A673 (cell line): ENCODE measurements at places on chromosomes 6 and 20.
A peak's percentile ranks its signal among the peaks of the same experiment; 100 is the strongest.

DNA sequence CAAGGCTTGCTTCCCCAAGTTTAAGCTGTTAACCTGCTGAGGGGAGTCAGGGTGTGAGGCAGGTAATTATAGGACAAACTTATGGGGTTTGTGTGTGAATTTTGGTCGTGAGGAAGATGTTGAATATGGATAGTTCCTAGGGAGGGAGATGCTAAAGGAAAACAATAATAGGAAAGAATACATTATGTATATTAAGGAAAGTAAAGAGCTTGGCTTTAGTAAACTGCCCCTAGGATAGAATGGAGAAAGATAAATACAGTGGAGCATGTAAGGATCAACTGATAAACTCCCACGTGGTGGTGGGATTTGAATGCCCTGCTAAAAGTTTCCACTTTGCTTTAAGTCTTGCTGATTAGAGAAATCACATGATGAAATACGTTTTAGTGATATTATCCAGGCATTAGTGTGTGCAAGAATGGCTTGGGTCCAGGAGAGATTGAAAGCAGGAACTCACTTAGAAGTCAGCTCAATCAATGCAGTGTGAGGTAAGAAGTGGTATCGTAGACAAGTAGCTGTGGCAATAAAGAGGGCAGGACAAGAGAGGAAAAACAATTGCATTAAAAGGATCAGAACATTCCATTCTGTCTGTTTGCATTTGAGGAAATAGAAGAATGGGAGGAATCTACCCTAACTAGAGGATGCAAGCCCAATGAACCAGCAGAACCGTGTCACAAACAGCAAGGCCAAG, 52.5 kb downstream of the RPS12 start:
- DNase-seq: no peak

DNA sequence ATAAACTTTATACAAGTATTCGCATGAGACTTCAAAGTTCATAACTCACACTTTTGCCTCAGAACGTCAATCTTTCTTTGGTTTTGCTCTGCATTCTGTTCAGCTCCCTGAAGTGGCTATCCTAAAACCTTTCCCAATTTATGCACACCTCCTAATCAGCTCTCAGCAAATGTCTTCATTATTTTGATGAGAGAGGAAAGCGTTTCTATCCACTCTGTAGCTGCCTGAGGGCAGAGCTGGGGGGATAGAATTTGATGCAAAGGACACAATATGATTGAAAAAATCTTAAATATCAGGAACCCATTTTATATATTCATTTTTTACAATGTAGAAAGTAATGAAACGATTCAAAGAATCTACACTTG, 66.8 kb downstream of the MOXD1 start:
- DNase-seq: no peak

DNA sequence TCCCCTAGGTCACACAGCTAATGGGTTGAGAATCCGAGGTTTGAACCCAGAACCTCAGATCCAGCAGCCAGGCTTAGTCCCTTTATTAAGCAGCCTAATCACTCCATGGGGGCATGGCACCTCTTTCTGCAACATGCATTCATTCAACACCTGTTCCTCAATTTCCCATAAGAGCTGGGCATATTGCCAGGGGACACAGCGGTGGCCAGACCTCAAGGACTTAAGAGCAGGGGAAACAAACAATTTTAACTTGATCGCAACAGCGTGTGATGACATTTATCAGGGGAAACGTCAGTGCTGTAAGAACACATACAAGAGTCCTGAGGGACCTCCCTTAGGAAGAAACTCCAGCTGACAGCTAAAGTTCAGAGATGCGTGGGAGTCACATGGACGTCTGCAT, 267.4 kb upstream of the CDH4 start:
- no peak for DNase-seq

DNA sequence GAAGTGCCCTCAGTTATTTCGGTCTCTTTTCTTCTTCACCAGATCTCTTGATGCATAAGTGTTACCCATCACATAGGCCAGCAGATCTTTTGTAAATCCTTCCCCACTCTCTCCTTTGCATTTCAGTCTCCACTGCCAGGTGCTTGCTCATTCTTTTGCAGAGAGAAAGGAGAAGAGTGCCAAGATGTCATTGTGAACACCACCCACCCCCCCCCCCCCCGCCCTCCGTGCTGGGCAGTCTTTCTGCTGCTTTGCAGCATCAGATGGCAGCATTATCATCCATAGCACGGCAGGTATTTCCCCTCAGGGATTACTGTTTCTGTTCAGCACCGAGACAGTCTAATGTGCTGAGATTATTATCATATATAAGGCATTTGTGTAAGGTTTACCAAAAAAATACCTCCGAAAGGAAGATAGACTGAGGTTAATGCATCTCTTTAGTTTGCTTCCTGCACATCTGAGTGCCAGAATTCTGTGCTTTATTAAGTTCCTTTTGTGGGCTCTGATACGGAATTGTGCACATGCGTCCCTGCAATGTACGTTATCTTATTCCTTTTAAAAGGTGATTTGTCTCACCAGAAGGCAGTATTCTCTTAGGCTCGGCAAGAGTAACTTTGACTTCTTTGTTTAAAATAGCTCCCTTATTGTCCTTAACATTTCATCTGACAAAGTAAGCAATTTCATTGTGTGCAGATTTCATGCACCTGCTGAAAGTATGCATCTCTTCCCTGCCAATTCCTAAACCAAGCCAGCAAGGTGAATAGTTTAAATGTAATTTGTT, 128.8 kb downstream of the PHACTR1 start:
- DNase-seq: no peak

GRCh38 chr6:163695414-163695864, 280.9 kb downstream of the QKI start:
- DNase-seq: no peak

- DNase-seq: no peak
Measured at GRCh38 chr20:21670126-21670525, 35.3 kb upstream of the PAX1 start.

DNA sequence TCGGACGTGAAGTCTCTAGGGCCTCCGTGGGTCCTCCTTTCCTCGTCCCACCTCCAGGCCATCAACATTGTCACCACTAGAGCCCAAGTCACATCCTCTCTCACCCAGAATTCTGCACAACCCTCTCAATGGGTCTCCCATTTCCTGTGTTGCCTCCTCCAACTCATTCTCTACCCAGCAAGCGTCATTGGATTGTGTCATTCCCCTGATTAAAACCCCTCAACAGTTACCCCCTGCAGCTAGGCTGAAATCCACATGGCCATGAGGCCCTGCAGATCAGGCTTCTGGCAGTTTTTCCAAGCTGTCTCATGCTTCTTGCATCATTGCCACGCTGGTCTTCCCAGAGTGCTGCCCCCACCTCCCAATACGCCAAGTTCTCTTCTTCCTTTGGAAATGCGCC, 12.9 kb upstream of the FAM210B start:
- DNase-seq: peak; percentile 30

DNA sequence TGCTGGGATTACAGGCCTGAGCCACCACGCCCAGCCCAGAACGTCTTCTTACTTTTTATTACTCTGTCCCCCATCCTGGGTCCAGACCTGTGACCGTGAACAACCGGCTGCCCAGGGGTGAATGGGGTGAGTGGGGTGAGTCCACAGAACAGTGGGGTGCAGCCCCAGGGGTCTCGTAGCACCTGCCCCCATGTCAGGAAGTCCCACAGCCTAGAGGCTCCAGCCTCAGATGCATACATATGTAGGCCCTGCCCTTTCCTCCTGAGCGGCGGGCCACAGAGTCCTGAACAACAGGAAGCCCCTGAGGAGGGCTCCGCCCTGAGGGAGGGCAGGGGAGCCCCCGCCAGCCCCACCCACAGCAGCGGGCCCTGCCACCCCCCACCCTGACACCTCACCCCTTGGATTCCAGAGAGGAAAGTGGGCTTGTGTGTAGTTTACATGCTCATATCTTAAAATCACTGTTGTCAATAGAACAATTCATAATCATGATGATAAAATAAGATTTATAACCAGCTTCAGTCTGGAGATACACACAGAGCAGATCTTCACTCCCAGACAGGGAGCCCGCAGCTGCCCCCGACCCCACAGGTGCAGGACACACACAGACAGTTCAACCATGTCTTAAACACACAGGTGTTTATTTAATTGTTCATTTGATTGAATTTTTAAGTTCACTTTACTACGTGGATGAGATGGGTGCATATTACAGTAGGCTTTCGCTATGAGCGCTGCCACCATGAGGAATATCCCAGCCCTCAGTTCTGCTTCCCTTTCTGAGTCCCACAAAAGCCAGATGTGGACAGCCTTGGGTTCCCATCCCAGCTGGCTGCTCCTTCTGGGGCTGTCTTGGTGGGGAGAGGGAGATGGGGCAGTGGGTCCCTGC, 12.4 kb upstream of the GMEB2 start:
- no peak for DNase-seq

DNA sequence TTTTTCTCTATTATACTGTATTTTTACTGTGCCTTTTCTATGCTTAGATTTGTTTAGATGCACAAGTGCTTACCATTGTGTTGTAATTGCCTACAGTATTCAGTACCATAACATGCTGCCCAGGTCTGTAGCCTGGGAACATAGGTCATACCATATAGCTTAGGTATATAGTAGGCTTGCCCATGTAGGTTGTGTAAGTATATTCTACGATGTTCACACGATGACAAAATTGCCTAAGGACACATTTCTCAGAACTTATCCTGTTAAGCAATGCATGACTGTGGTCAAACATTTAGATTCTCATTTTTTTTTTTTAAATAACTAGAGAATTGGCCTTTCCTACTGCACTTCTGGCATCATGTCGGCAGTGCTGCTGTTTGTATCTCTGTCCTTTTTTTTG, 253.7 kb upstream of the SUPT3H start:
- no peak for DNase-seq

DNA sequence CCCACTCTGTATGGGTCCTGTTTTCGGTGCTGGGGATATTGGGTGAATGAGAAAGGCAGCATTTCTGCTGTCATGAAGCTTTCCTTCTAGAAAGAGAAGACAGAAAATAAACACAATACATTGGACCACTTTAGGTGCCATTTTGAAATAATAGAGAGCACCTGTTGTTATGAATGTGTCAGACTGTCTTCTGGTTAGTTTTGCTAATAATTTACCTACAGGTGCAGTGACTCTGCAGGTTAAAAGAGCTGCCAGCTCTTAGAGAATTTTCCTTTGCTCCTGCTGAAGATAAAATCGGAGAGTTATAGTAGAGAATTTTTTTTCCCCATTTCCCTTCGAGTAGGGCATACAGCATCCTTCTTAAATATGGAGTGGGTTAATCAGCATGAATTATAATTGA, 21.9 kb upstream of the GCLC start:
- DNase-seq: no peak

GRCh38 chr6:107108201-107108890, 7.0 kb downstream of the BEND3 start:
- no peak for DNase-seq

DNA sequence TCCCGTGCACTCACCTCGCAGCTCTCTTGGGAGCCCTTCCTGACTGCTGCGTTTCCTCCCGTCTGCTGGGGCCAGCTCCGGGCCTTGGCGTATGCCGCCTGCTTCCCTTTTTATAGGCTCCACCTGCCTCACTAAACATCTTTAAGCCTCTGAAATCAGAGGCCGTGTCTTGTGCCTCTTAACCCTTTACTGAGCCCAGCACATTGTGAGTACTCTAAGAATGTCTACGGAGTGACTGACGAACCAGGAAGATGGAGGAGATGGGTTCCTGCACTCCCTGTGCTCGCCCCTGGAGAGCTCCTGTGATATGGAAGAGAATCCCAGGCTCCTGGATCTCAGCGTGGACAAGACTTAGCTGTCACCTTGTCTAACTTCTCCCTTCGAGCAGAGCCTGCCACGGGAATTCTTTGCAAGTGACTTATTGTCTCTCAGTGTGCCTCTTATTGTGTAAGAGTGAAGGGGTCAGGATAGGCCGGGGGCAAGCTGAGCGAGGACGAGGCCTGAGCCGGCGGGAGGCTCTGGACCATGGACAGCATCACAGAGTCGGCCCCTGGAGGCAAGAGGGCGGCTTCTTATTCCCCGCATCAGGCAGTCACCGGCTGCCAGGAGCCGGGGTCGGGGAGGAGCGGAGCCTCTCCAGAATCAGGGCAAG, 70.9 kb upstream of the CCDC167 start:
- DNase-seq: no peak

DNA sequence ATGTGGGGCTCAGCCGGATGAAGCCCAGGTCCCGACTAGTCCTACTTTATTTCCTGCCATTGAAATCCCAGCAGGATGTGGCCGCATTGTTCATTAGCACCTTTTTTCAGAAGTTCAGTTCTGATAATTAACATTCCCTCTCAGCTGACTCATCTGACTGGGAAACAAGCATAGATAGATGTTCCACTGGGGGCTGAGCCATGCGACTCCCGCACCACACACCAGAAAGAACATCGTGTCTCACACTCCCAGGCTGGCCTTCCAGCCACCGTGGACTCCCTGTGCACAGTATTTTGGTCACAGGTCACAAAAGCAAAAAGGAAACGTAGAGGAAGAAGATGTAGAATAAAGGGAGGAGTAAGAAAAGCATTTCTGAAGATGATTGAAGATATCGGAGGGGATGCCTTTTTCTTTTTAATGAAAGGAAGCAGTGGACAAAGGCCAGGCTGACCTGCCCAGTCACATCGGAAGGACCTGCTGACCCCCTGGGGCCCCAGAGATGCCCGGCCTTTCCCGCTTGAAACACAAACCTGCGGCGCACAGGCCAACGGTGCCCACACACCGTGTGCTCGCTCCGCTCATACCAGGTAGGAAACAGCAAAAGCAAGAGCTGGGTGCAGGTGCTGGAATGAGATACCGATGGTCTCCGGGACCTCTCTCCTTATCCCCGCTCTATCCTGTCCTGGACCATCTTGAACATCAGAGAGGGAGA, 11.8 kb downstream of the RPS6KA2 start:
- peak; percentile 25 for DNase-seq

- DNase-seq: peak; percentile 19
Measured at GRCh38 chr6:139778688-139779087, 404.2 kb upstream of the CITED2 start.

GRCh38 chr20:37202267-37202943, 23.1 kb upstream of the MROH8 start:
- peak; percentile 73 for DNase-seq

DNA sequence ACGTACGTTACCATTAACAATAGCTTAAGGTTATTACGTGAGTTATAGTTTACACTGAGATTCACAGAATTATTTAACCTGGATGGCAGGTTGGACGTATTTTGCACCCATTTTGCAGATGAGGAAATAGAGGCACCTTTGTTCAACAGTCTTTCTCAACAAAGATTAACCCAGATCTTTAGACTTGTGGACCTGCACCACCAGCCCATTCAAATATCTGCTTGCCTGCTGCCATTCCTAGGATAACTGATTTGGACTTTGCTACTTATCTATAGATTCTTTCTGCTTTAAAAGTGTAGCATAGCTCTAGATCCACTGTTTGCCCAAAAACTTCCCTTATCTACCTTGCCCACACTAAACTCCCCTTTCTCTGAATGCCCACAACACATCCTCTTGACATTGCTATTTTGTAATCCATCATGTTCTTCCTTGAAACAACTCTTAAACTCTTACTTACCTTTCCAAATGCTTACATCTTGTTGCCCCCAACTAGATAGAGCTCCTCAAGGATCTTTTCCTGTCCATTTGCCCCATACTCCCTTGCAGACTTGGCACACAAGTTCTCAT, 56.4 kb upstream of the TNFAIP3 start:
- no peak for DNase-seq

GRCh38 chr20:43376831-43377230, 80.9 kb upstream of the SRSF6 start:
- no peak for DNase-seq
